ENCODE measurements at places on chromosomes 2 and 18.

DNA sequence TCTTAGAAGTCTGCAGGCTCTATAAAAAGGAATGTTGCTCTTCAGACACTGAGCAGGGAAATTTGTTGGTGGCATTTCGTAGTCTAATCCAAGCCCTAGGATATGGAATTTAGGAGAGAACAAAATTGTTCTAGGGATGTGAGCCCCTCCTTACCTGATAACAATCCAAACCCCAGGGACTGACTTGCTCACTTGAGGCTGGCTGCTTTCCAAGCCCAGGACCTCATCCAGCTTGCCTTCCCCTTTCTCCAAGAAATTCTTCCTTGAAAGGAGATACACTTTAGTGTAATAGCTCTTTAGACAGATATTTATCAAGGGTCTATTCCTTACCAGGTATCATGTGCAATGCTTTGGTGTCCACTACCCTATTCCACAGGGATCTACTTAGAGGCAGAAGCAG lies 279.8 kb downstream of the C1D start:
- no peak for DNase-seq

GRCh38 chr2:63649829-63650228 lies 61.1 kb downstream of the MDH1 start:
- no peak for DNase-seq

GRCh38 chr2:29070526-29070925 lies 3.8 kb downstream of the PCARE start:
- DNase-seq = no peak

GRCh38 chr18:251572-251971 lies 16.3 kb downstream of the THOC1 start:
- no peak for DNase-seq

GRCh38 chr2:98886066-98886554 lies 49.9 kb downstream of the CRACDL start:
- DNase-seq = no peak

All from SIG-M5 (cell line).